HTR-8/SVneo (cell line): ENCODE measurements at places on chromosomes 13 and 19.
A peak's percentile ranks its signal among the peaks of the same experiment; 100 is the strongest.

GRCh38 chr19:54517483-54517882 lies 14.9 kb downstream of the LAIR2 start:
- DNase-seq, result peak; percentile 49

- DNase-seq, result no peak
Measured at GRCh38 chr19:23539499-23539898, 144.2 kb upstream of the ZNF91 start.

- DNase-seq, result no peak
Measured at GRCh38 chr13:90738881-90739280, 608.6 kb upstream of the MIR17HG start.

- peak; percentile 74 for DNase-seq
Measured at GRCh38 chr19:19342086-19343015, 21.7 kb downstream of the MAU2 start.
